ENCODE measurements at places on chromosomes 3 and 15.
A peak's percentile ranks its signal among the peaks of the same experiment; 100 is the strongest.

DNA sequence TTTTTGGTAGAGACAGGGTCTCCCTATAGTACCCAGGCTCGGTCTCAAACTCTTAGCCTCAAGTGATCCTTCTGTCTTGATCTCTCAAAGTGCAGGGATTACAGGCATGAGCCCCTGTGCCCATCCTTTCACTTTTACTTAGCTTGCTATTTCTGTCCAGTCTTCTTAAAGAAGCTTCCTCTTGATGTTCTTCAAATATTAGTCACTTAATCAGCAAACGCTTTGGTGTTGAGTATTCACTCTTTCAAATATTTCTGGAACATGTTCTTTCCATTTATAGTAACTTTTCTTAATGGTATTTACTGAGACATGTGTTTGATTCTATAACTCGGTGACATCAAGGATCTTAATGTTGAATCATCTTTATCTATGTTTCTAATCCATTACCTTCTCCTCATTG is 122.1 kb downstream of the CNTN6 start:
- no peak for DNase-seq

- no peak for DNase-seq
Observed at GRCh38 chr3:55654123-55654760, 167.1 kb upstream of the WNT5A start.

DNA sequence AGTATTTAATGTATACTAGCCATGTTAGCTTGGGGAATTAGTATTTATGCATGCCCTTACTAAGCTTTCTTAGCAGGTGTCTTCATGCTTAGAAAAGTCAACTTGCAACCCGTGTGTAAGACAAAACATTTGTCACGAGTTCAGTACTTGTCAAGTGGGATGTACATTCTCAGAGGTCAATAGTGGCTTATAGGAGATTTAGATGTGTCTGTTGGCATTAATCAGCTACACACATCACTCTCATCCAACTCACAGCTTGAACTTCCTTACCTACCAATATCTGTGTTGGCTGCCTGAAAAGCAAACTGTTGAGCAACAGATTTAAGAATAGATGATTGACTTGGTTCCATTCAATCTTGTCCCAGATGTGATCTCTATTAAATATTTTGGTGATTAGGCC is 109.5 kb downstream of the ROBO2 start:
- no peak for DNase-seq

GRCh38 chr3:38334142-38335055 is 12.2 kb upstream of the XYLB start:
- no peak for DNase-seq

- peak; percentile 61 for DNase-seq
Observed at GRCh38 chr15:89129123-89129815, 41.0 kb downstream of the ABHD2 start.
